HAP-1 (cell line): ENCODE measurements at places on chromosomes 16 and 17.

GRCh38 chr17:81066072-81066471, 31.1 kb downstream of the BAIAP2 start:
- DNase-seq: no peak

DNA sequence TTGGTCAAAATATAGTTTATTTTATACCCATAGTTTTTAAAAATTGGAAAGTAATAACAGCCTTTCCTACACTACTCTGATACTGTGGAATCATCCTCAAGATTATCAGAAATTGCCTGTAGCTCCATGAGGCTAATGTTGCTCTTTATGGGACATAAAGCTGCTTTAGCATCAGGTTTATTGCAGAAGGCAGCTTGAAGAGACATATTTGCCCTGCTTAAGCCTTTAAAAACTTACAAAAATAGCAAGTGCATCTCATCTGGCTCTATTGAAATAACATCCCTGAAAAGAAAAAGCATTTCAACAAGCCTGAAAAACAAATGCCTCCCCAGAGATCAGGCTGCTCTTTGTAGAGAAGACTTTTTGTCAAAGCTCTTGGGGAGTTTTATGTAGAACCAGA, 142.9 kb upstream of the MON1B start:
- DNase-seq: no peak

DNA sequence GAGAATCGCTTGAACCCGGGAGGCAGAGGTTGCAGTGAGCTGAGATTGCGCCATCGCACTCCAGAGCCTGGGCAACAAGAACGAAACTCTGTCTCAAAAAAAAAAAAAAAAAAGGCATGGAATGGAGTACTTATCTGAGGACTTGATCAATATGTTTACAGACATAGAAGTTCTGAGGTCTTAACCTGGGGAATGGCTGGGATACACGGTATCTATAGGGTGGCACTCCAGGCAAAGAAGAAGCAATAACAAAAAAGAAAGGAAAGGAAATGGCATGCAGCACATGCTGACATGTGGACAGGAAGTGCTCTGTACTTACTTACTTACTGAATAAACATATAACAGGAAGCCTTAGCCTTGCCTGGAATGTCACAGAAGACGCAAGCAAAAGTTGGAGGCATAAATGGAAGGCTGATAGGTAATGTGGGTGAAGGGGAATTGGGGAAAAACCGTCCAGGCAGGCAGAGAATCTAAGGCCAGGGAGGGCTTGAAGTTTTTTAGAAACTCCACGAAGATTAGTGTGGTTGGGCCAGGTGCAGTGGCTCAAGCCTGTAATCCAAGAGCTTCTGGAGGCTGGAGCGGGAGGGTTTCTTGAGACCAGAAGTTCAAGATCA, 10.1 kb upstream of the SPOP start:
- DNase-seq: no peak

DNA sequence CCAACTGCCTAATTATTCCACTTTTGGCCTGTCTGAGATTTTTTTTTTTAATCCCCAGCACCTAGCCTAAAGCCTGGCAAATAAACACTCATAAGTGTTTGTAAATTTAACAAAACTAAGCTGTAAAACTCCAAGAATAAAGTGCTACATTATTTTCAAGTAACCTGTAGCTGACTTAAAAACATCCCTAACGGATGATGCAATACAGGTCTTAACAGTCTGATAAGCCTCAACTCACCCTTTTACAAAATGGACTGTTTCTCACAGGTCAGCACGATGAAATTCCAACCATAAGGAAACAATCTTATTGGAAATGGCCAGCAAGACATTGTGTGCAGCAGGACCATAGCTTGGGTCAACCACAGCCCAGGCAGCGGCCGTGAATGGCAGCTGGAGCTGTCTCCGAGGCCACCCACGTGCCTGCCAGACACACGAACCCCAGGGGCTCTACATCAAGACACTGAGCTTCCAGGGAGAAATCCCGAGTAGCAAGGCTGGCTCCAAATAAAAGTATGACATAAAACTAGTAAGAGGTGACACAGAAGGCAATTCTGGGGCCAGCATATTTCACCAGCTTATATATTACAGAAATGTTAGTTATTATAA, 58.9 kb downstream of the NDEL1 start:
- no peak for DNase-seq

GRCh38 chr16:84446084-84446483, 58.4 kb downstream of the MEAK7 start:
- DNase-seq: no peak

DNA sequence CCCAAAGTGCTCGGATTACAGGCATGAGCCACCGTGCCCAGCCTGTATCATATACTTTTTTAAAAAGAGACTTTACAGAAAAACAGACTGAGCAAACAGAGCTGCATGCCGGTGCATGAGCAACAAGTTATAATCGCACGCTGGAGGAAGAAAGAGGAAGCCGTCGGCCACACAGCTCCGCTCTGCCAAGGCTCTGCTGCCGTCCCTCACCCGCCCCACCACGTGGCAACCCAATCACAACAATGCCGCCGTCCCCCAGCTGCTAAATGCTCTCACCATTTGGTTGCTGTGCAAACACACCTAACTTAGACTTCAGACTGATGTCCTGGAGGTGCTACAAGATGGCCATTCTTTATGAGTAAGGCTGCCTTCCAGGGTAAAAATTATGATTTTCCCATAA, 83.5 kb downstream of the ADCY9 start:
- DNase-seq: no peak

DNA sequence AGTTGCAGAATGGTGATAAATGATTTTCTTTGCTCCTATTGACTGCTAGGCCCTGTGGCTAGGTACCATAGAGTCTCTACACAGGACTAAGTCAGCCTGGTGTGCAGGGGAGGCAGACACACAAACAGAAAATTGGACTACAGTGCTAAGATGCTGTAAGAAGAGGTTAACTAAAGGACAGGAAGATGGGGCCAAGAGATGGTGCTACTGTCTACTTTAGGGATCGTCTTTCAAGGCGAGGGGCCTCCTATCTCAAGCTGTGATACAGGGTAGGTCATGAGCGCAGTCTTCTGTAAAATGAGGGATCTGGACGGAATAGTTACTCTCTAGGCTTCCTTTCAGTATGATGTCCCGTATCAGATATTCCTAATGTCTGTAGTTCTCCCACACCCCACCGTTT, 817 bp downstream of the NME1 start:
- no peak for DNase-seq

- no peak for DNase-seq
Observed at GRCh38 chr16:70653406-70653805, 7.0 kb downstream of the IL34 start.

DNA sequence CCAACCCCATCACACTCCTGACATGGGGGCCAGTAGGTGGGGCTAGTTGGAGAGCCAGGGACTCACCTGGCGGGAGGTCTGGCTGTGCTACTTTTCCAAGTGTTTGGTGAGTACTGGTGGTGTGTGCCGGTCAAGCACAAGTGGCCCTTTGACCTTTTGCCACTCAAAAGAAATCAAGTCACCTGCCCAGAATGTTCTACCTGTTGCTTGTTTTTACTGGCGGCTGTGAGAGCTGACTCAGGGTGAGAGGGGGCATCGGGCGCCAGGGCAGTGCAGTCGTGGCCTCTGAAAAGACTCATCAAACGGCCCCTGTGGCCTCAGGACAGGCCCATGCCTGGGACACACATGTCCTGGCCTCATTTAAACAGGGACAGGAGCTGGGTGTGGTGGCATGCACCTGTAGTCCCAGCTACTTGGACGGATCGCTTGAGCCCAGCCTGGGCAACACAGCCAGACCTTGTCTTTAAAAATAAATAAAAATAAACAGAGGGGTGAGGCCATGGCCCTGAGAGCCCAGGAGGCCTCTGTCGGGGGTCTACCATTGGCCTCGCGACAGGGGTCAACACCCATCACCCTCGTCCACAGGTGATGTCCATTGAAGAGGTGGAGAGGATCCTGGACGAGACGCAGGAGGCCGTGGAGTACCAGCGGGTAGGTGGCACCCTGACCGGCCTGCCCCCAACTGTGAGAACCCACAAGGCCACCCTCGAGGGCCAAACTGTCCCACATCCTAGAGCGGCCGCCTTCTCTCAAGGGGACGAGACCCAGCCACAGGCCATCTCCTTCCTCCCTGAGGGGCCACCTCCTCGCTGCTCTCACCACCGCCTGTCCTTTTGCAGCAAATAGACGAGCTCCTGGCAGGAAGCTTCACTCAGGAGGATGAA, 5.0 kb downstream of the CHMP6 start:
- DNase-seq: no peak

DNA sequence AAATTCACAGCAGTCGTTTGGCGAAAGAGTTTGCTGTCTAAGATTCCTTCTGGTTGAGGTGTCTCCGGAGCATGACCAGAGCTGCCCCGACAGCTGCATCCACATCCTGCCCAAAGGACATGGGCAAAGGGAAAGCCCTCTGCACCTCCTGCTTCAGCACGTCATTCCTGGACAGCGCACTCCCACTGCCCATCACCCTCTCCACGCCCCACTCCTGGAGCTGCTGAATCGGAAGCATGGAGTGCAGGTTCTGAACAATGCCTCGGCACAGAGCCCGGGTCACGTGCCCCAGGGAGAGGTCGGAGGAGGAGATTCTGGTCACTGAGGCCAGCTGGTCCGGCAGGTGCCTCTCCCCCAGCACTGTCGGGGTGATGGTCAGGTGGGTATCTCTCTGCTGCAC, 1.3 kb upstream of the TRPV1 start:
- DNase-seq: no peak

DNA sequence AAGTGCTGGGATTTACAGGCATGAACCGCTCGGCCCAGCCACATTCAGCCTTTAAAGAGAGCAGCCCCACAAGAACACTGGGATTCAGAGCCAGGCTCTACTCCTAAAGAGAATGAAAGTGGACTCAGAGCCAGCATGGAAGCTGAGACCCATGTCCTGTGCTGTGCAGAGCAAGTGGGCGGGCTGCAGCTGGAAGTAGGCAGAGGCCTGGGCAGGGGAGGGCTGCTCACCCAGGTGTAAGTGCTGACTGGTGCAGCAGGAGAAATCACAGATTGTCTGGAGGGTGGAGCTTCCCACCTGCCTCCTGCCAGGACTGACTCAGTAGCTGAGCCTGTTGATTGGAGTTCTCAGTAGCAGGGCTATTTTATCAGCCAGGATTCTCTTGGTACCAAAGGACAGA, 178.7 kb downstream of the KATNIP start:
- DNase-seq: no peak

DNA sequence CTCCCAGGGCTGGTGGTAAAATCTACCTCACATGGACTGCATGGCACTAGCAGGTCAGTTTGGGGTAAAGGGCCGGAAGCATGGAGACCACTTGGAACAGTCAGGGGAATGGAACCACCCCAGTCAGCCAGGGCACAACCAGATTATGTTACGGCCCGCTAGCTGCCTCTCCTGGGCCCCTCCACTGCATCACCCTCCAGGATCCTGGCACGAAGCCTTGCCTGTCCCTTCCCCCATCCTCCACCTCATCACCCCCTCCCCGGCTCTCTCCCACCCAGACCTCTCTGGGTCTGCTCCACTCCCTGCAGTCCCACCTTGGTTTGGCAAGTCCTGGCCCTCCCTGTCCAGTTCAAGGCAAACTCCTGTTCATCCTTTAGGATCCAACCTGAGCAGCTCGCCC, 91.7 kb downstream of the CLEC16A start:
- no peak for DNase-seq

DNA sequence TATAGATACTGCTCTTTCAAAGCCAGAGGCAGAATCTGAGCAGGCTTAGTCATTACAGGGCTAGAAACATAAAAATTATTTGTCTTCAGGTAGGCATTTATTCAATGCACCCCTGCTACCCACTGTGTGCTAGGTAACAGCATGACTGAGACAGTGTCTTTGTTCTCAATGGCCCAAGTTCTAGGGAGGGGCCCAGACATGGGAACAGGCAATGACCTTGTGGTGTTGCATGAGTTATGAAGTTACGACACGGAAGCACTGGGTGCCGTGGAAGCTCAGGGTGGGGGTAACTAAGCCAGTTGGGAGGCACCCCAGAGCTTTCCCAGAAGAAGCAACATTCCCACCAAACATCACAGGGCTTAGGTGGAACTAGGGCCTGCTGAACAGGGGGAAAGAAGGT, 87.0 kb downstream of the CPPED1 start:
- DNase-seq: no peak

DNA sequence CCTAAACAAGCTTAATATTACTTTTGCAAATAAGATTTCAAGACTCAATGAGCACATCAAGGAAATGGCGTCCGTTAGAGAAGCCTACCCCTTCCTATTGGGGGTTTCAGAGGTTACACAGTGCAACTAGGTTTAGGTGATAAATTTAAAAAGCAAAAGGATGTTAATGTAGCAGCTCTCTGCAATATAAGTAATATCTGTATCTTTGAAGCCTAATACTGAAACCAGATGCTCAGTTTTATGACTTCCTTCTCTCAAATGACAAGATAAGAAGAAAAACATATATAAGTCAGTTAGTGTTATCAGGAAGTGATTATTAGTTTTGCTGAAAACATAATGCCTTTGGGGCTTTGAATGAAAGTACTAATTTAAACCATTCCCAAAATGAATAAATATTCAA, 54.3 kb upstream of the MED13 start:
- DNase-seq: no peak
